ENCODE measurements at places on chromosomes 11 and 22.

DNA sequence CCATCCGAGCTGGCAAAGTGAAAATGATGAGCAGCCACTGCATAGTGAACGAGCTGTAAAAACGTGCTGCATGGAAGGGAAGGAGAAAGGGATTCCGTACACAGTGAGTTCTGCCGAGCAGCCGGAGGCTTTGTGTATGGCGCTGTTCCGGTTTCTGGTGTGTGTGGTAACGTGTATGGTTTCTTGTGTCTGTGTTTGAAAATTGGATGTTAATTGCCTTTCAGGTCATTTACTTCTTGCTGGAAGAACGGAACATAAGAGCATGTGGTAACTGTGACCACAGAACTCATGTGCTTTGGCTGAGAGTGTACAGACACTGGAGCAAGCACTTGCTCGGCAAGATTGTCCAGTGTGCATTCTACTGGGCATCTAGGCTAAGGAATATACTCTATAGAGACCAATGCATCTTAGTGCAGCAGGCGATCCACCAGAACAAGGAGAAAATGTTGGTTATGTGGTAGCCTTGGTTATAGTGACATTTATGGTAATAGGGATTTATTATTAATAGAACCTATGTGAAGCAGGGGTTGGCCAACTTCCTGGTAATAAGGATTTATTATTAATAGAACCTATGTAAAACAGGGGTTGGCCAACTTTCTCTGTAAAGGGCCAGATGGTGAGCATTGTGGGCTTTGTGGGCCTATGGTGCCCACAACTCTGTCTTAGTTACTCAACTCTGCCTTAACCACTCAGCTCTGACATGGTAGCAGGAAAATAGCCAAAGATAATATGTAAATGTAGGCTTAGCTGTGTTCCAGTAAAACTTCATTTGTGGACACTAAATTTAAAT, 49.2 kb downstream of the GRAMD1B start:
- DNase-seq = no peak

DNA sequence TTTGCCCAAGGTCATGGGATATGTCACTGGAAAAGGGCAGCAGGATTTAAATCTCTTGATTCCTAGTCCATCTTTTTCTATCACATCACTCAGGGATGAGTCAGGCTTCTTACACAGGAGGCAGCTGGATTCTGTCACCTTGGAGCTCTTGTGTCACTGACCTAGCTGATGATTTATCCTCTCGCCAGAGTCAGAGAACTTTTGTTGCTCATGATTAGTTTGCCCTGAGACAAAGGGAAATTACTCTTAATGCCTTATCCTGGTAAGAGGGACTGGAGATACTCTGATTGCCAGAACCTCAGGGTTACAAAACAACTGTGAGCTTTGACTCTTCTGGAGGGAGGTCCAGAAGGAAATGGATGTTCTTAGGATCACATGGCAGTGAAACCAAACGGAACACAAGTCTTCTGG, 10.1 kb downstream of the COA4 start:
- no peak for DNase-seq

- DNase-seq = no peak
Observed at GRCh38 chr11:120365512-120365911, 29.3 kb downstream of the ARHGEF12 start.

GRCh38 chr11:87878373-87878825, 296.8 kb downstream of the RAB38 start:
- no peak for DNase-seq

GRCh38 chr11:25776238-25776637, 555.7 kb upstream of the ANO3 start:
- no peak for DNase-seq
